ENCODE measurements at places on chromosomes 1 and 21. TPM values are rescaled to one million over a fixed set of nuclear protein-coding genes. Genes with fewer than 3 reads are reported as not detected.

- no peak for DNase-seq
These were observed 18.6 kb downstream of the NADK start for GRCh38 chr1:1759456-1760344.

- no peak for DNase-seq
These were observed 85.9 kb downstream of the ADSS2 start for GRCh38 chr1:244365809-244366208.

The KIF14 gene
- total RNA-seq = 34.6 TPM

GRCh38 chr1:159941141-159941540, 4.3 kb downstream of the IGSF9 start:
- DNase-seq = no peak

- DNase-seq = no peak
These were observed 4.9 kb downstream of the GREM2 start for GRCh38 chr1:240607006-240607405.

Measured in activated CD4-positive, alpha-beta T cell treated with anti-CD3 and anti-CD28 coated beads, Interleukin-2, amount 10 ng/mL, durations not matched to agents 7 days and 5 days (primary cell).